ENCODE measurements at places on chromosomes 3 and 15.

DNA sequence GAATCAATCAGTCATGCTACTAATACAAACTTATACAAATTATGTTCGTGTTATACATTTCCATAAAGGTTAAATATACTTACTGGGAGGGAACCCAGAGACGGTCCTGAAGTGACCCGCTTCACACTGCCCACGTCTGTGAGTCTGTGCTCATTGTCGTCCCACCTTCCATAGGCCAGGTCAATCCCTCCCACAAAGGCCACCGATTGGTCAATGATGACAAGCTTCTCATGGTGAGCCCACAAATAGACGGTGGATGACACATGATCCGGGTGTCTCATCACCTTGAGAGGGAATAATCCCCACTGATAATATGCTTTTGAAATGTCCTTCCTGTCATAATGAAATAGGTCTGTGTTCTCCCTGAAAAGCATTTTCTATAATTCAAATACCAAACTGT lies 121.7 kb downstream of the PLD1 start:
- DNase-seq: no peak

DNA sequence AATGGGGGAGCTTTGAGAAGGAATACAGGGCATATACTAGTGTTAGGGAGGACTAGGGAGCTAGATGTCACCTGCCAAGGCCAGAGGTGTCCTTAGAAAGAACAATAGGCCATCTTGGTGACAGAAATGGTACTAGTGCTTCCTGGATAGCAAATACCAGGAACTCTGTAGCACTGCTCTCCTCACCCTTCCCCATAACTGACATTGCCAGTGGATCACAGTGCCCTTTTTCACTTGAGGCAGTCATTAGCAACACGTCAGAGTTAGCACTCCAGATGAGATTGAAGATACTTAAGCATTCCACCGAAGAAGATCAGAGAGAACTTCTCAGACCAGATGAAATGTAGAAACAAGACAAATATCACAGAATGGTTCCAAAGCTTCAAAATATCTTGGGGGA lies 103.1 kb upstream of the PDZRN3 start:
- DNase-seq: no peak

GRCh38 chr3:184666442-184666841 lies 45.4 kb downstream of the MAGEF1 start:
- no peak for DNase-seq

GRCh38 chr15:42772144-42772543 lies 35.2 kb upstream of the CDAN1 start:
- DNase-seq: no peak

GRCh38 chr3:23941440-23941839 lies 3.6 kb upstream of the NR1D2 start:
- no peak for DNase-seq

DNA sequence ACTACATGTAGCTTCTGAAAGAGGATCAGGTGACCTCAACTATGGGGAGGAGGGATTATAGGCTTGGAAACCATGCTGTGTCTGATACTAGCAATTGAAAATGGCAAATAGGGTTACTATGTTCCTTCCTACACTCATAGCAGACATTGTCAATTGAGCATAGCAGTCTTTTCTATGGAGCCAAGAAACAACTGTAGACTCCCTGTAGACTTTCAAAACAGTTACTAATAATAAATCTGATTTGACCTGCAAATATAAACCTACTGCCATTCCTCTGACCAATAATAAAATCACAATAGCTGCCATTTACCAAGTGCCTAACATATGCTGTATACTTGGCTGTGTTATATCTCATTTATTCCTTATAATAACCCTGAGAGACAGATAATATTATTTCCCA lies 8.5 kb upstream of the ARL14 start:
- no peak for DNase-seq

- DNase-seq: no peak
Observed at GRCh38 chr15:51022206-51022605, 72.5 kb downstream of the TNFAIP8L3 start.

DNA sequence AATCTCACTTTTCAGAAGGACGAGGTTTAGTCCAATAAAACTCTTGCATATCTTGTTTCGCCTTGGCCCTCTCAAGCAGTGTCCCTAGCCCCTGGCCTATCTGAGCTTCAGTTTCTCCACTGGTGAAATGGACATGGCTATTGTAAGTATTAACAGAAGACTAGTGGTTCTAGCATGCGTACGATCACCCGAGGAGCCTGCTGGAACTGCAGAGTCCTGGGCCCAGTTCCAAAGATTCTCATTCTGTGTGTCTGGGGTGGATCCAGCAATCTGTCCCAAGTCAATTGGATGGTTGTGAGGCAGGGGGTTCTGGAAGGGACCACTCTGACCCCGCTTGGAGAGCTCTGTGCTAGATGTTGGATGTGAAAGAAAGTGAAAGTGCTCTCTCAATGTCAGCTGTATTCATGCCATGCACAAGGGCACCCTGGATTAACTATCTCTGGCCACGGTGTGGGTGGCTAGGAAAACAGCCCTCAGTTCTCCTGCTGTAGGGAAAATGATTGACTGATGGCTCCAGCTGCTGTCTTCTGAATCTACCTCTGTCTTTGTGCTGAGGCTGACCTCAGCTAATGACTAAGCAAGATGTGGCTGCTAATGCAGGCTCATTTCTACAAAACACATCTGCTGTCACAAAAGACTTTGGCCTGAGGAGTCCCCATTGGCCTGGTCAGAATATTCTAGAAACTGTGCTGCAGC lies 1.9 kb upstream of the PLA1A start:
- DNase-seq: no peak

DNA sequence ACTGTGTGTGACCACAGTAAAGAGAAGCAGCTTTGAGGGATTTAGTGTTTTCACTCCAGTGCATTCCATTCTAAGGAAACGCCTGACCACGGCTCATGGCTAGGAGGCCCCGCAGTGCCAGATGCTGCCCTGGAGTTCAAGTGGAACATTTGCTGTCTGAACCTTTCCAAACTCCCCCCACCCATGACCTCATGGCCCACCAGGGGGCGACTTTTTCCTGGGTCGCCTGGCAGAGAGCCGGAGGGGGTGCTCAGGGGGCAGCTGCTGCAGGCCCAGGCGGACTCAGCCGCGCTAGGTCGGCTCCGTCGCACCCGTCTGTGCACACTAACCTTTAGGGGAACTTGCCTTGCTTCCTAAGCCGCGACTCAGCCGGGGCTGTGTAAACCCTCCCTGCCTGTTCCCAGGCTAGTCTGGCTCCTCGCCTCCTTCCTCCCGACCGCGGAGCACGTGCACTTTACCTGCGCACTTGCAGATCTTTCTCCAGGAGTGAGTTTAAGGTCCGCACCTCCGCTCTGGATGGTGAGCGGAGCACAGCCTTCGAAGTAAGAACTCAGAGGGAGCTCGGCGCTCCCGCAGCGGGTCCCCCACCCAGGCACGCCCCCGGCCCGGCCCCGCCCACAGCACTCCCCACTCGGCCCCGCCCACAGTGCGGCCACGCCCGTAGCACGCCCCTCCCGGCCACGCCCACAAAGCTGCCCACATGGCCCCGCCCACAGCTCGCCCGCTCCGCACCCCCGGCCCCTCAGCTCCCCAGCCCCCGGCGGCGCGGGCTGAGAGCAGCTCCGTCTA lies at the start of gene OCA2:
Gene OCA2 (minus strand): TSS at position 550 of the 789 bp plus-strand sequence. CDS start 17,441 bp downstream, outside the sequence.
- peak; percentile 78 for DNase-seq

GRCh38 chr3:131883086-131883485 lies 151.7 kb downstream of the CPNE4 start:
- DNase-seq: no peak

DNA sequence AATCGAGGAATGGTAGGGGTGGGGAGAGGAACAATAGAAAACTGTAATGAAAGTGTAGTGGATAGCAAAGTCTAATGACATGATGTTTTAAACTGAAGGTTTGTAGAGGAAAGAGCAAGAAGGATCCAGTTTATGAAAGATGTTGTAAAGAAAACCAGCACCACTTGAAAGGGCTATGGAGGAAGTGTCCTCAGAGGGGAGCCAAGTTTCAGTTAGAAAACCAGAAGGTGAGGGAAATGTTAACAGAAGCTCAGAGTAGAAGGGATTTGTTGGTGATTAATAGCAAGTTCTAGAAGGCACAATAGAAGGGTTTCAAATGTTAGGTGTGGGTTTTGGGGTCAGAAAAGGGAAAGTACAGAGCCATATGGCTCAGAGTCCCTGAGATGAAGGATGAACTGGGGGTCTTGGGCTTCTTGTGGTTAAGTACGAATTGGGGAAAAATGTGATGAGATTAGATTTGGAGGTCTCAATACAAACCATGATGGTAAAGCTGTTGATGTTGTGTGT lies 33.8 kb upstream of the LRRC58 start:
- DNase-seq: no peak

DNA sequence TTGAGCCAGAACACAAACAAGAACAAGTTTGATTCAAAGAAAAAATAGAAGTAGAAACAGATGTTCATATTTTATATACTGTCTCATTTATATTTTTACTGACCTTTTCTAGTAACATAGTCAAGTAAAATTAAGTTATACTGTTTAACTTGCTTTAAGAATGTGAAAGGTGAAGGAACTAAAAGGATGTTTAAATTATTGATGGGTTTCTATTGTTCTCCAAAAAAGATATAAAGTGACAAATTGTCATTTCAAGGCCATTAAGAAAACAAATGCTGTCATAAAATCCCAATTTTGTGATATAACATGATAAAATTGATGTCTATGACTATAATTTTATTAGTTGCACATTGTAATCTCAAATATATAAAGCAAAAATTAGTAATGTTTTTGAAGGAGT lies 7.3 kb downstream of the GPR149 start:
- no peak for DNase-seq

DNA sequence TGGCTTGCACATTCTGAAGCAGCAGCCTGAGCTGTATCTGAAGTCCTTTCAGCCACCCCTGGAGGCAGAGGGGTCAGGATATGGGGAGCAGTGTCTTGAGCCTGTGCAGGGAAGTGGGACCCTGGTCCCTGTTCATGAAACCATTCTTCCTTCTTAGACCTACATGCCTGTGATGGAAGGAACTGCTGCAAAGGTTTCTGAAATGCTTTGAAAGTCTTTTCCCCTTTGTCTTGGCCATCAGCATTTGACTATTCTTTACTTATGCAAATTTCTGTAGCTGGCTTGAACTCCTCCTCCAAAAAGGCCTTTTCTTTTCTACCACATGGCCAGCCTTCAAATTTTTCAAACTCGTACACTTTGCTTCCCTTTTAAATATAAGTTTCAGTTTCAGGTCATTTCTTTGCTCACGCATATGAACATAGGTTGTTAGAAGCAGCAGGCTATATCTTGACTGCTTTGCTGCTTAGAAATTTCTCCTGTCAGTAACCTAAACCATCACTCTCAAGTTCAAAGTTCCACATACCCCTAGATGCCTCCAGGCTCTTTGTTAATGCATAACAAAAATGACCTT lies 62.3 kb downstream of the GALK2 start:
- DNase-seq: no peak

DNA sequence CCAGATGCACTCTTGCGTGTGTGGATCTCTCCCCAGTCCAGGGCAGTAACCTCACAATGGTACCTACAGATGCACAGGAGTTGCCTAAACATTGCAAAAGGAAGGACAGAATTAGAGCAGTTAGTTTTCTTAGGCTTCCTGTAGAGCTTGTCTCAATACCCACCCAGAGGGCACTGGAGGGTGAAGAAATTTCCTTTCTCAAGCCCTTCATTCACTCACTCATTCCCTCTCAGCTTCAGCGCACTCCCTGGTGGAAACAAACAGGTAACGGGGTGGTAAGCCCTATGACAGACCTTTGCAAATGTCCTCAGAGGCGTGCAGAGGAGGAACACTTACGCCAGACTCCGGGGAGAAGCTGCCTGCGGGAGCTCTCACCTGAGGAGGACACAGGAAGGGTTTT lies 267.4 kb upstream of the HES1 start:
- no peak for DNase-seq

DNA sequence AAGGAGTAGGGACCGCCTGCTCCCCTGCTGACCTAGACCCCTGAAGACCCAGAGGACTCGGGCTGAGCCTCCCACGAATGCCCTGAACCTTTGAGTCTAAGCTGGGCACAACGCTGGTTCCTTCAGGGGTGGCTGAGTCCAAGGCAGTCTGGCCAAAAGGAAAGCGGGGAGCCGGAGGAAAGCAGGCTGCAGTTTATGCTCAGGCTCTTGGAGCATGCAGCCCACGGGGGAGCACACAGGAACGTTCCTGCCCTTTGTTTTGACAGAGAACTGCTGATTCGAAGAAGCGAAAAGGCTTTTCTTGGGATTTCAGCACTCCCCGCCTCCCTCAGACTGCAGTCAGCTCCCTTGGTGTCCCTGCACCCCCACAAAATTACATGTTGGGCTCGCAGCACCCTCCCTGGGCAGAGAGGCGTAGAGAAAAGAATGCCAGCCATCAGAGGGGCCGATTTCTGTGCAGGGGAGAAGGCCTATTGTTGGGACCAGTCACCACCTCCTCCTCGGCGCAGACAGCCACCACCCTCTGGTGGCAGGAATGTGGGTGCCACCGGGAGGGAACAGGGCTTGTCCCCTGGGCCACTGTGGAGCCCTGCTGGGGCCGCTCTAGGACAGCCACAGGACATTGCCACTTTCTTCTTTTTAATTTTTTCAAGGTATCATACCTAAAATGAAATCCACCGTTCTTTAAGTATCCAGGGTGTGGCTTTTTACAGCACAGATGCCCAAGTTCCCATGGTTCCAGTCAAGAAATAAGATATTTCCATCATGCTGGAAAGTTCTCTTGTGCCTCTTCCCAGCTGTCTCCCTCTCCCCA lies 72.2 kb downstream of the SMAD6 start:
- DNase-seq: peak; percentile 88

GRCh38 chr15:92071045-92071634 lies 217.6 kb downstream of the SLCO3A1 start:
- DNase-seq: no peak

DNA sequence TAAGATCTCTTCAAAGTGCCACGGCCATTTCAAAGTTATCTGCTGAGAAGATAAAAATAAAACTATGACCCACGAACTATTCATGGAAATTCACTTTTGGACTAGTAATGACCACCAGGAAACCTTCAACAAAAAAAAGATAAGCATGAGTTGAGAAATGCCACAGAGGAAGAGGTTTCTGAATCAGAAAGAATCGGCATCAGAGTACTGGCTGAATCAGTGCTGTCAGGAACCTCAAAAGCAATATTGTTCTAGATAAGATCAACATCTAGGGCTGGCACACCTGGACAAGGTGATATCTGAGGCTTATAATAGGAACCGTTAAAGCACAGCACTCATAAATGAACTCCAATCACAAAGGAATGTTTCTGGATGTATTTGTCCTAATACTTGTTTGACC lies 72.7 kb downstream of the PEAK1 start:
- DNase-seq: no peak

GRCh38 chr15:36585774-36586173 lies 6.3 kb downstream of the CDIN1 start:
- no peak for DNase-seq

DNA sequence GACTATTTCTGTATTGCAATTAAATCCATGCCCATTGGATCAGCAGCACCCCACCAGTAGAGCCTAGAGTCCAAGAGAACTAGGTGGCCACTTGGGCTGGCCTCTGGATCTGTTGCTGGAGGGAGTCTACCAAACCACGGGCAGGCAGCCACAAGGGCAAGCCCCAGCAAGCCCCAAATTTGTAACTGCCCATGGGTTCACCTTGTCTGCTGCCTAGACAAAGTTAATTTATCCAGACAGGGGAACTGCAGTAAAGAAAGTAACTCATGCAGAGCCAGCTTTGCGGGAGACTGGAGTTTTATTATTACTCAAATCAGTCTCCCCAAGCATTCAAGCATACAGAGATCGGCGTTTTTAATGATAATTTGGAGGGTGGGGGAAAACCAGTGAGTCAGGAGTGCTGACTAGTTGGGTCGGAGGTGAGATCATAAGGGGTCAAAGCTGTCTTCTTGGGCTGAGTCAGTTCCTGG lies 74.0 kb upstream of the TERB2 start:
- no peak for DNase-seq

GRCh38 chr3:72327008-72327407 lies 521.2 kb downstream of the SHQ1 start:
- DNase-seq: no peak
